ENCODE measurements at places on chromosomes 4 and X. TPM values are rescaled to one million over a fixed set of nuclear protein-coding genes. Genes with fewer than 3 reads are reported as not detected.

TMPRSS11D gene
- total RNA-seq = not detected

DNA sequence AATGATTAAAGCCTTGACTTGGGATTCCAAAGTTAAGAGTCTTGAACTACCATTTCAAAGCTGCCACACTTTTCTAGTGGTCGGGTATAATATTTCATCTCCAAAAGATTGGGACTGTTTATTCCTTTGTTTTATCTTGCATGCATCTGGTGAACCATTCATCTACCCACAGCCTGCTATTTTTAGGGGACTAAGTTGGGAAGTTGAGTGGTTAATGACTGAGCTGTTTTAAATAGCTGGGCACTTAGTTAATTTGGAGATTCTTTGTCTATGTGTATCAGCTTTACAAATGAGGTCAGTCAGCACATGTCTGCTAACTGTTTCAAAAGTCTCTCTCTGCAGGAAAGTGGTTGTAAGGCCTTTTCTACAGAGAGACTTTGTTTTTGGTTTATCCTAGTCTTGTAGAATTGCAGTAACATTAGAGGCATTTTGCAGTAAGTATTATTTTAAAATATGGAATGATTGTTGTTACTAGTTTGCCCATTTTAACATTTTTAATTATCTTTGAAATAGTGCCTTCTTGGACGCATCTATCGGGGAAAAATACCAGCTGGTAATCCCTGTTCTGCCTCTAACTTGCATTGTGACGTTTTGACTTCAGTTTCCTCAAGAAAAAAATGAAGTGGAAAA, 8.2 kb downstream of the BMP2K start:
- DNase-seq = no peak

GRCh38 chrX:6184900-6185515, 43.7 kb downstream of the NLGN4X start:
- no peak for DNase-seq

XAGE1A gene
- total RNA-seq = not detected

- DNase-seq = no peak
Observed at GRCh38 chrX:153816831-153817690, 13.3 kb downstream of the PDZD4 start.

All from Caco-2 (cell line).